CD14-positive monocyte (primary cell): ENCODE measurements at places on chromosomes 5 and 9. TPM values are rescaled to one million over a fixed set of nuclear protein-coding genes. Genes with fewer than 3 reads are reported as not detected.
A peak's percentile ranks its signal among the peaks of the same experiment; 100 is the strongest.

DNA sequence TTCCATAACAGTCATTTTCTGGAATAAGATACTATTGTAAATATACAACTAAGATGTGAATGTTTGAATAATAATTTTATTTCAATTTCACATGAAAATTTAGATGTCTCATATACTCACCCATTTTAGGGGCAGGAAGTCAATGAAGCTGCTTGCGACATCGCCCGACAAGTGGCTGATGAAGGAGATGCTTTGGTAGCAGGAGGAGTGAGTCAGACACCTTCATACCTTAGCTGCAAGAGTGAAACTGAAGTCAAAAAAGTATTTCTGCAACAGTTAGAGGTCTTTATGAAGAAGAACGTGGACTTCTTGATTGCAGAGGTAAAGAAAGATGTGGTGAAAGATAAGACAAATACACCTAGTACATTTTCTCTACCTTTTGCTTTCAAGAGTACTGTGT, 8.6 kb downstream of the BHMT start:
- DNase-seq, result no peak

DNA sequence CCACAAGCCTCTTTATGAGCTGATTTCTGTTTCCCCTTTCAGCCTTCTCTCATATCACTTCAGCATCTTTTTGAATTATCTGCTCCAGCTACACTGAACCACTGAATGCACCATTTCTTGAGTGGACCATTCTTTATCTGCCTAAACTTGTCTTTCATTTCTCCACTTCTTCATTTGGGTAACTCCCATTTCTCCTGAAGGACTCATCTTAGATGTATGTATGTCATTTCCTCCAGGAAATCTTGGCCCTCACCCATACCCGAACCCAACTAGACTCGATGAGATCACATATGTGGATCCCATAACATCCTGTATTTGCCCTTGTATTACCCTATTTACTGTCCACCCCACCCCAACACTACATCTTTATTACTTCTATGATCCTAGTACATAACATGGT, 249.8 kb downstream of the KIF4B start:
- DNase-seq, result no peak

DNA sequence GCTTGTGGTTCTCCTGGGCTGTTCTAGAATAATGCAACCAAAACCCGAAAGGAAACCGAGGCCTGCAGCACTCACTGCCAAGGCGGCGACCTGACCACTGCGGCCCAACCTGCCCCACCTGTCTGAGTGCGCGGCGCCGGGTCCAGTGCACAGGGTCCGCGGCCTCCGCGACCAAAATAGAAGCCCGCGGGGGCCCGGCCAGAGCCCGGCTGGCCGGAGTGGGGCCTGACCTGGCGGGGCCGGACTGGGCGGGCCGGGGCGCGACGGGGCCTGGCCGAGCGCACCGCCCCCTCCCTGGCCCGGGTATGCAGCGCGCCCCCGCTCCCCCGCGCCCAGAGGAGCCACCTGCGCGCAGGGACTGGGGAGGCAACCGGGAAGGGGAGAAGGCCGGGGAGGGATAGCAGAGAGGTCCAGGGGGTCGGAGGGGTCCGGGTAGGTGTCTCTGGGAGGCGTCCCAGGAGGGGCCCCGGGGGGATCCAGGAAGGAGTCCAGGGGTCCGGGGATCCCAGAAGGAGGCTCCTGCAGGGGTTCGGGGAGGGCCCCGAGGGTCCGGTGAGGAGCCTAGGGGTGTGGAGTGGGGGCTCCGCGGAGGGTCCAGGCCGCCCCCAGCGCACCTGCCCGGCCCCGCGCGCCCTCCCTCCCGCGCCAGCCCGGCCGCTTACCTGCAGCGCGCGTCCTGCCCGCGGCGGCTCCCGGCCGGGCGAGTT, 503 bp downstream of the SEMA4D start:
- no peak for DNase-seq

DNA sequence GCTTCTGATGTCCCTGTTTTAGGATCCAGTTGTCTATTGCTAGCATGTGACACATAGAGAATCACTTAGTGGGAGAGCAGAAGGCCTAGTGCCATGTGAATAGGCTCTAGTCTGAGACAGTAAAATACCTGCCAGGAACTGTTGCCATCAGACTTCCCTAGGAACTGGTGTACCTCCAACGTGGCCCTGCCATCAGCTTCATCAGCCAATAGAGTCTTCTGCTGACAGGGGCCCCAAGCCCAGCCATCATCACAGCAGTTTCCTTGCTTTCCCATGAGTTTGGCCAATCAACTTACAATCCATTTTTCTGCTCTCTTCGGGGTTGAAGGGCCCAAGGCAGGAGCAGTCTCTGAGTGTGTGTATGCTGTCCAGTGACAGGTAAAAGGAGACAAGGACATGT, 128.4 kb upstream of the ADRA1B start:
- DNase-seq, result no peak

GRCh38 chr5:33563983-33564908, 123.5 kb downstream of the TARS1 start:
- DNase-seq, result no peak

DNA sequence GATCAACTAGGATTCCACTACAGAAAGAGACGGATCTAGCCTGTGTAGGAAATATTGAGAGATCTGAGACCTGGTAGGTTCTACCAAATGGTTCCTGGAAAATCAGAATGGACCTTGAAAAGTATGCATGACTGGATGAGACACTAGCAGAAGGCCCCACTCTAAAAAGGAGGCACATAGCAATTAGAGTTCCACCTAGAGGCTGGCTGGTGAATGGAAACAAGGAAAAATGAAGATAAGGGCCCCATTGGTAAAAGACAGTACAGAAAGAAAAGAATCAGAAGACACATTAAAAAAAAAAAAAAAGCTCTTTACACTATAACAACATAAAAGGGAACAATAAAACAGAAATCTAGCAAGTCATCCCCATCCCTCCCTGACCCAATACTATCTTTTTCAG, 518.5 kb downstream of the NR2F1-AS1 start:
- DNase-seq, result no peak

TICAM2 gene
- polyA plus RNA-seq, result 25.1 TPM

GRCh38 chr5:55904152-55904551, 53.0 kb downstream of the IL31RA start:
- DNase-seq, result peak; percentile 54

HMGCR gene
- polyA plus RNA-seq, result 31.9 TPM
